ENCODE measurements at places on chromosomes 13 and 19. TPM values are rescaled to one million over a fixed set of nuclear protein-coding genes. Genes with fewer than 3 reads are reported as not detected.

GRCh38 chr13:52961256-52961910 lies 67.2 kb upstream of the OLFM4 start:
- DNase-seq, result no peak

- DNase-seq, result no peak
Measured at GRCh38 chr19:517721-518597, 10.7 kb downstream of the TPGS1 start.

The NLRP5 gene
- not detected for total RNA-seq

- DNase-seq, result no peak
Measured at GRCh38 chr19:31834070-31834469, 484.8 kb upstream of the TSHZ3 start.

GRCh38 chr13:112657850-112658445 lies 31.9 kb upstream of the ATP11A start:
- DNase-seq, result peak; percentile 68

DNA sequence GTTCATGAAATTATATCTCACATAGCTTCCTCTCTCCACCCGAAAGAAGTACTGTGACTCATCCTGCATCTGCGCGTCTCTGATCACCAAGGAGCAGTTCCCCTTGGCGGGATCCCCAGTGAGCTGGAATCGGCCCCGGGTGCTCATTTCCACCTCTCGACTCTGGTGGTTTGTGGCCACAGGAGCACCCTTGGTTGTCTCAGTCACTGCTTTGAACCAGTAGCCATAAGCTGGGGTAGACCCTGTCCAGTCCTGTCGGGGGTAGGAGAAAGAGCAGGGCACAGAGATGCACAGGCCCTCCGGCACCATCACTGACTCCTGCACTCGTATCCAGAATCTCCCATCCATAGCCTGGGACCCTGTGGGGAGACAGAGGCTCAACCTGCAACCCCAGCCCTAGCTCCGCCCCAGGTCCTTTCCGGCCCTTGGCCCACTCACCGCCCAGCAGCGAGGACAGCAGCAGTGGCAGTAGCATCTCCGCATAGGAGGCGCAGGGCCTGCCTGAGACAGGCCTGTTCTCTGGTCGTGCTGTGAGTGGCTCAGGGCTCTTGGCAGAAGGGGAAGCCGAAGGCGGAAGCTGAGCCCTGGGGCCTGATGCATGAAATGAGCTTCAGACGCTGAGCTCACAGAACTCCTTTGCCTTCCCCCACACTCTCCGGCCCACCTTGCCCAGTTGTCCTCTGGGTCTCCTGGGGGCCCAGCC lies at the start of gene SIGLEC10:
SIGLEC10 (minus strand) TSS at position 536 of the 703 bp plus-strand sequence; CDS start at position 475, 61 bp downstream.
- DNase-seq, result no peak

DNA sequence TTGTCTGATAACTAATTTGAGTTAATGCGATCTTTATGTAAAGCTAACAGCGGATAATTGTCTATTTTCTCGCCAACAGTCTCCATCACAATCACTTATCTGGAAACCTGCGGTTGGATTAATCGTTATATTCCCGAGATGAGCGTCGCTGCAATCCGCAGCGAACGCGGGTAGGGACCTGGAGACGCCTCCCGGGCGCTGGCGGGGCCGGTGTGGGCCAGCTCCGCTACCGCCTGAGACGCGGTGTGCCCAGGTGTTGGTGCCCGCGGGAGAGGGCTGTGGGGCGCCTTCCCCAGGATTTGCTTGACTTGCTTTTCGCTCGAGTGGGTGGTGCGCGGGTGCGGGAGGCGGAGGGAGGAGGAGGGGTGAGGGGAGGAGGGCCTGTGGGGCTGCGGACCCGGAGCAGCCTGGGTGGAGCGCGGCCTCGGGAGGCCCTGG lies 38.3 kb downstream of the SOX1 start:
- DNase-seq, result no peak

GRCh38 chr13:50587115-50587514 lies 256.4 kb downstream of the DLEU7 start:
- no peak for DNase-seq

DNA sequence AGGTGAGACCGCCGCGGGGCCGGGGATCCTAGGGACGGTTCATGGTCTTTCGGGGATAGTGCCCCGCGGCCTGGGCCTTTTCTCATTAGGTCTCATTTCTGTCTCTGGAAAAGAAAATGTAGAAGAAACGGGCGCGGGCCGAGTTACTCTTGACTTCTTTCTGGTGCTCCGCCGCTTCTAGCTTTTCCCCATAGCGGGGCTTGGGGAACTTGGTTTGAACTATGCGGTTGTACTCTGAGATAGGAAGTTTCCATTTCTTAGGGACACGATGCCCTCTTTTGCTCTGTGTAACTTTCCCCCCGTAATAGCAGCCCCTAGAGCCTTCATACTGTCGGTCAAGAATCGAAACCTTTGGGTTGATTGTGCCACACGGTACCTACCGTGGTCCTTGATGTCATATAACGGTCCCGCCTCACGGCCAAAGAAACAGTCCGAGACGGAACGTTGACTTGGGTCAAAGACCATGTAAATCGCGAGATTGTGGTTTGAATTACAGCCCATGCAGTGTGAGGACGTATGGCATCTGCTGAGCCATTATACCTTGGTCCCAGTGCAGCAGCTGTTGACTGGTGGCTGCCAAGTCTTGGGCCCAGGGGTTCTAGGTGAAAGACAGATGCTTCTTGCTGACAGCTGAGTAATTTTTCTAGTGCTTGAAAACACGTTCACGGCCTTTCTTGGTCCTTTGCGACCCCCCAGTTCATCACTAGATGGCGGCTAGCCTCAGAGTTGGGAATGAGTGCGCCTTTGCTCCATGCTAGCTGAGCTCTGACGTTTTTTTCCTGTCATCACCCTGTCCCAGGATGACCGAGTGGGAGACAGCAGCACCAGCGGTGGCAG lies 487 bp downstream of the RPS5 start:
- DNase-seq, result no peak

GRCh38 chr13:24925318-24926231 lies 161.6 kb downstream of the RNF17 start:
- DNase-seq, result no peak

DNA sequence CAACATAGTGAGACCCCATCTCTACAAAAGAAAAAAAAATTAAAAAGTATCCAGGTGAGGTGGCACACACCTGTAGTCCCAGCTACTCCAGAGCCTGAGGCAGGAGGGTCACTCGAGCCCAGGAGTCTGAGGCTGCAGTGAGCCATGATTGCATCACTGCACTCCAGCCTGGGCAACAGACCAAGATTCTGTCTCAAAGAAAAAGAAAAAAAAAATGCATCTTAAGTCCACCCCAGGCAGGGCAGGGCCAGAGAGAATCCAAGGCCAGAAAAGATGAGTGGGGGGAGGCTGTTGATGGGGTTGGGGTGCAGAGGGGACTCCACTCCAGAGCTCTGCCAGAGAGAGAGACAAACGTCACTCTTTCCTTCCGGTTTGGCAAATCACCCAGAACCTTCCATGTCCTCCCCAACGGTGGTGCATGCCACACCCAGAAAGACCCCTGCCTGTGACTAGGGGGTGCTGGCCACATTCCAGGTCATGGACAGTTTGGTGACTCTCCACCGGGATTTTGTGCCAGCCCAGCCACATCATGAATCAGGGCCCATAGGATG lies 431 bp downstream of the FUT3 start:
- DNase-seq, result peak; percentile 47

The BCAM gene
- total RNA-seq, result 30.0 TPM

GRCh38 chr13:59261928-59262488 lies 901.7 kb downstream of the DIAPH3 start:
- DNase-seq, result no peak

- no peak for DNase-seq
Measured at GRCh38 chr13:103758222-103758621, 692.0 kb upstream of the SLC10A2 start.

The KIR2DL1 gene
- total RNA-seq, result not detected

DNA sequence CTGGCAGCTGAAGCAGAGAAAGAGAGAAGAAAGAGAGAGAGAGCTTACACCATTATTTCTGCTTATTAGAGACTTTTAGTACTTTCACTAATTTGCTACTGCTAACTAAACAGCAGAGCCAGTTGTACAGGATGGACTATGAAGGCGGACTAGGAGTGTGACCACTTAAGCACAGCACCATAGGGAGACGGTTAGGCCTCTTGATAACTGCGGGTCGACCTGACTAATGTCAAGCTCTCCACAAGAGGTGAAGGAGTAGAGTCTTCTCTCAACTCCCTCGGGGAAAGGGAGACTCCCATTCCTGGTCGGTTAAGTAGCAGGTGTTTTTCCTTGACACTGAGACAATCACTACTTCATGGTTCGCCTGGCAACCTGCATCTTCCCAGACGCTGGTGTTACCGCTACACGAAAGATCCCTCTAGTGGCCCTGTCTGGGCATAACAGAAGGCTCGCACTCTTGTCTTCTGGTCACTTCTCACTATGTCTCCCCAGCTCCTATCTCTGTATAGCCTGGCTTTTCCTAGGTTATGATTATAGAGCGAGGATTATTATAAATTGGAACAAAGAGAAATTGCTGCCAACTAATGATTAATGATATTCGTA lies 5.3 kb upstream of the PSG7 start:
- peak; percentile 54 for DNase-seq

- no peak for DNase-seq
Measured at GRCh38 chr19:35773020-35773806, 2.2 kb upstream of the ARHGAP33 start.

DNA sequence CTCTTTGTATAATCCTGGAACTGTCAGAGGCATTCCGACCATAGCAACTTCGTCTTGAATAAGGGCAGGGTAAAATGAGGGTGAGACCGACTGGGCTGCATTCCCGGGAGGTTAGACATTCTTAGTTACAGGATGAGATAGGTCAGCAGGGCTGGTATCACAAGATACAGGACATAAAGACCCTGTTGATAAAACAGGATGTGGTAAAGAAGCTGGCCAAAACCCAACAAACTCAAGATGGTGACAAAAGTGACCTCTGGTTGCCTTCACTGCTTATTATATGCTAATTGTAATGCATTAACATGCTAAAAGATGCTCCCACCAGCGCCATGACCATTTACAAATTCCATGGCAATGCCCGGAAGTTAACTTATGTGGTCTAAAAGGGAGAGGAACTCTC lies 27.7 kb upstream of the MBNL2 start:
- peak; percentile 54 for DNase-seq

DNA sequence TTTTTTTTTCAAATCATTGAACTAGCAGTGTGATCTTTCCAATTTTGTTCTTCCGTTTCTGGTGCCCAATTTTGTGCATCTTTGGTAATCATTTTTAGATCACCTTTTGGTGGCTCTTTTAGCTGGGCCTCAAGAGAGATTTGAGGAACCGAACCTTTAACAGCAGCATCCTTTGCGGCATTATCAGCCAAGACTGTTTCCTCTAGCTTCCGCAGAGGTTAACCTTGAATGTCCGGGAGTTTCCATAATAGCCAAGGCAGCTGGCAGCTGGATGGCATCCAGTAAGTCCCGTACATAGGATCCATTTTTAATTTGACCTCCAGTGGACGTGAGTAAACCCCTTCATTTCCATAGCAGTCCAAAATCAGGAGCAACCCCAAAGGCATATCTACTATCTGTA lies 9.6 kb downstream of the IRGC start:
- no peak for DNase-seq

The OR7C1 gene
- not detected for total RNA-seq

GRCh38 chr13:41461527-41462139 lies 4.3 kb downstream of the RGCC start:
- DNase-seq, result no peak

DNA sequence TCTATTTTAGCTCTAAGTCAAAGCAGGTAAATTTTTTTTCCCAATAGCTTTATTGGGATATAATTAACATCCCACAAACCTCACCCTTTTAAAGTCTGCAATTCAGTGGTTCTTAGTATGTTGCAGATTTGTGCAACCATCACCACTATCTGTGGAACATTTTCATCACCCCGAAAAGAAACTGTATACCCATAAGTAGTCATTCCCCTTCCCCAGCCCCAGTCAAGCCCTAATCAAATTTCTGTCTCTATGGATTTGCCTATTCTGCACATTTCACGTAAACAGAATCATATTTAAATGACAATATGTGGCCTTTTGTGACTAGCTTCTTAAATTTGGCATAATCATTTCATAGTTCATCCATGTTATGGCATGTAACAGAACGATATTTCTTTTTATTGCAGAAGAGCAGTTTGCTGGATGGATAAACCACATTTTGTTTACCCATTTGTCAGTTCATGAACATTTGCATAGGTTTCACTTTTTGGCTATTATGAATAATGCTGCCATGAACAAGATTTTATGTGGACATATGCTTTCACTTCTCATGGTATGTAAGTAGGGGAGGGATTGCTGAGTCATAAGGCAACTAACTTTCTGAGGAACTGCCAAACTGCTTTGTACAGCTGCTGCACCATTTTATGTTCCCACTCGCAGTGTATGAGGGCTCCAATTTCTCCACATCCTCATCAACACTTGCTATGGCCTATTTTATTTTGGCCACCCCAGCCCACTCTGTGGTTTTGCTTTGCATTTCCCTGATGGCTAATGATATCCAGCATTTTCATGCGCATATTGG lies 10.9 kb downstream of the SLC46A3 start:
- DNase-seq, result no peak

DNA sequence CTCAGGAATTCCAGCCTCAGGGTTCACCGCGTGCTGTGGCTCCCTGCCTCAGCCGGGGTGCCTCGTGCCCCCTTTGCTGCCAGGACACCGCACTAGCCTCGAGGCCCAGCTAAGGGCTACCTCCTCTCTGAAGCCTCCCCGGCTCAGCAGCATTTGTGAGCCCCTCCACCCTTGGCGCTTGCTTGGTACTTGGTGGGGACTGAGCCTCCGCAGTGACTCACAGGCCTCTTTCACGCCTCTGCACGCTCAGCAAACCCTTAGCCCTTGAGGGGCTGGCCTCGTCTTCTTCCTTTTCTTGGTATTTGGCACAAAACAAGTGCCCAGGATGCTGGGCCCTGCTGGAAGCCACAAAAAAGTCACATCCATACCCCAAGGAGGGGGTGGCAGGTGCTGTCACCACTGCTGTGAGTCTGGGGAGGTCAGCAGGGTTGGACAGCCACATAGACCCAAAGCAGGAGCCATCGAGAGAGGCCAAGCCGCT lies 85.4 kb upstream of the TM9SF2 start:
- no peak for DNase-seq

GRCh38 chr13:74006666-74007065 lies 127.5 kb downstream of the KLF12 start:
- no peak for DNase-seq

The ZNF486 gene
- total RNA-seq, result not detected

- DNase-seq, result no peak
Measured at GRCh38 chr19:8897106-8897505, 64.9 kb downstream of the MBD3L1 start.

The CYSLTR2 gene
- total RNA-seq, result not detected

The FUT1 gene
- total RNA-seq, result 2.9 TPM

- no peak for DNase-seq
Measured at GRCh38 chr19:39710333-39710890, 6.1 kb downstream of the LGALS14 start.

The KCTD12 gene
- 3.7 TPM for total RNA-seq

- DNase-seq, result peak; percentile 1
Measured at GRCh38 chr13:49436890-49437289, 7.0 kb downstream of the CAB39L start.

- no peak for DNase-seq
Measured at GRCh38 chr13:99347911-99348451, 40.8 kb upstream of the GPR183 start.
